AG10803 (cell line): ENCODE measurements at places on chromosomes 12 and 14.

DNA sequence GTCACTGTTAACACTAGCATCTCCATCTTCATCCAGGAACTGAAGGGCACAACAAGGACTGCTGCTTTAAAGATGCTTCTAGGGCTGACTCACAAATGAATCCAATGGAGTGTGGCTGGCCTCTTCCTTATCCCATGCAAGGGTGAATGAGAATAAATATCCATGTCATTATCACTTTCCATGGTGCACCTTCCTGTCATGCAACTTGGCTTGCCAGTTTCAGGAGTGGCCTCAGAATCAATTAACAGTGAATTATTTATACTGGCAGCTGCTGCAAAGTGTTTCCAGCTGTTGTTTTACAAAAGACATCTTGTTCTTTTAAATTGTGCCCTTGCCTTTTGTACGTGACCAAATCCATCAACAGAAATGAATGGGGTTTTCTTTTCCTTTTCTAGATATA is 499.3 kb upstream of the TMEM132C start:
- no peak for DNase-seq

GRCh38 chr14:32934073-32934880 is 4.4 kb upstream of the NPAS3 start:
- DNase-seq: peak; percentile 29

- DNase-seq: no peak
Observed at GRCh38 chr12:4296751-4297150, 23.2 kb downstream of the CCND2 start.

DNA sequence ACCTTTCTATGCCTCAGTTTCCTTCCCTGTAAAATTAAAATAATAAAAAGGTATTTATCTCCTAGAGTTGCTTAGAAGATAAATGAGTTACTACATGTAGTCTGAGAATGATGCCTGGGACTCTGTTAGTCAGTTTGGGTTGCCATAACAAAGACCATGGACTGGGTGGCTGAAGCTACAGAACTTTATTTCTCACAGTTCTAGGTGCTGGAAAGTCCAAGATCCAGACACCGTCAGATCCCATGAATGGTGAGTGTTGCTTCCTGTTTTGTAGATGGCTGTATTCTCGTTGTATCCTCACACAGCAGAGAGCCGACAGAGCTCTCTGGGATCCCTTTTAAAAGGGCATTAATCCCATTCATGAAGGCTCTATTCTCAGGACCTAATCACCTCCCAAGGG is 64.0 kb upstream of the LTA4H start:
- no peak for DNase-seq

DNA sequence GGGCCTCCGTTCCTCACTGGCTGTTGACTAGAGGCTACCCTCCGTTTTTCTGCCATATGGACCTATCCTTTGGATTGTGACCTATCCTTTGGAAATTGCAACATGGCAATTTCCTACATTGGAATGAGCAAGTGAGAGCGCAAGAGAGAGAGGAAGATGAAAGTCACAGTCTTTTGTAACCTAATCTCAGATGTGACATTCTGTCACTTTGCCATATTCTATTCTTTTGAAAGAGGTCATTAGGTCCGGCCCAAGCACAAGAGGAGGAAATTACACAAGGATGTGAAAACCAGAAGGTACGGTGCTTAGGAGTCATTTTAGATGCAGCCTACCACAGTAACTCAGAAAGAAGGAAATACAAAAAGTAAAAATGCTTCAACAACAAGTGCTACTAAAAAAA is 47.3 kb upstream of the SRP54 start:
- DNase-seq: no peak
